ENCODE measurements at places on chromosomes 12 and 14.
A peak's percentile ranks its signal among the peaks of the same experiment; 100 is the strongest.

- DNase-seq = no peak
Observed at GRCh38 chr14:74582910-74583581, 29.0 kb downstream of the LTBP2 start.

- DNase-seq = no peak
Observed at GRCh38 chr14:55423969-55424368, 12.3 kb upstream of the ATG14 start.

DNA sequence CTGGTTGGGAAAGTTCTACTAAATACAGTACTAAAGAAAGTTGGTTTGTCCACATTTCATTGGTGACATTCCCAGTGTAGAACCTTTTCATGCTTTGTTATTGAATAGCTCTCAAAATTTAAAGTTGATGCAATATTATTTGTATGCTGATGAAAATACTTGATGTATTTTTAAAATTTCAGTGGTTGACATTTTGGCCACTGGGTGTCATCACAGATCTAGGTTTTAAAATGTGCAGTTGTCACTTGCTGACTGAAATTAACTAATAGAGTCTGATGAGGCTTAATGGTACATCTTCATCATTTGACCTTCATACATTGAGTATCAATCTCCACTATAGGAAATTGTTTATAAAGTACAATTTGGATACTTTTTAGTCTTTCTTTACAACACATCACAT is 37.1 kb downstream of the CMAS start:
- no peak for DNase-seq

- no peak for DNase-seq
Observed at GRCh38 chr12:2973566-2973965, 14.4 kb downstream of the TEAD4 start.

GRCh38 chr12:2639020-2639298 is 155.8 kb upstream of the FKBP4 start:
- DNase-seq = no peak

- no peak for DNase-seq
Observed at GRCh38 chr14:74415115-74415437, 10.9 kb downstream of the SYNDIG1L start.

- no peak for DNase-seq
Observed at GRCh38 chr12:52965337-52965731, 16.4 kb downstream of the KRT18 start.

DNA sequence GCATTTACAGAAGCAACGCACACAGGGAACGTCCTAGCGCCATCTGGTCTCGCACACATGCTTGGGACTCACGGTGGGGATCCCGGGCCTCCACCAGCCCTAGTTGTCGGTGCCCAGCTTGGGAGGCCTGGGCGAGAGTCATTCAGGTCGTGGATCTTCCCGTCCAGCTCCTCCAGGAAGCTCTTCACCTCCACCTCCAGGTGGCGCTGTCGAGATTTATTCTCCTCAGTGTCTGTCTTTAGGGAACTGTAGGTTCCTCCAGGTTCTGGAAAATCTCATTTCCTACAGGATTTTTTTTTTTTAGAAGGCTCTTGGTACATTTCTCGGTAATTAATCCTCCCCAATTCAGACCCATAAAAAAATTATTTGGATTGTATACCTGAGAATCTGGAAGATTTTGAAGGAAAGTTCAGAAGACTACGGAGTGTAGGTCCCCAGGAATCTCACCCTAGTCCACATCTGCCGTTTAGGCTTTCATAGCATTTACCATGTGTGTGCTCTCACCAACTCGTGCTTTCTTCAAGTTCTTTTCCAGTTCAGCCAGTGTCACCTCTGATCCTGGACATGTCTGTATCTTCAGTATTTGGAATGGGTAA is 910.0 kb downstream of the TMEM121 start:
- DNase-seq = no peak

- DNase-seq = no peak
Observed at GRCh38 chr12:10189653-10190052, 10.8 kb downstream of the TMEM52B start.

- no peak for DNase-seq
Observed at GRCh38 chr12:38956337-38956736, 50.9 kb upstream of the CPNE8 start.

DNA sequence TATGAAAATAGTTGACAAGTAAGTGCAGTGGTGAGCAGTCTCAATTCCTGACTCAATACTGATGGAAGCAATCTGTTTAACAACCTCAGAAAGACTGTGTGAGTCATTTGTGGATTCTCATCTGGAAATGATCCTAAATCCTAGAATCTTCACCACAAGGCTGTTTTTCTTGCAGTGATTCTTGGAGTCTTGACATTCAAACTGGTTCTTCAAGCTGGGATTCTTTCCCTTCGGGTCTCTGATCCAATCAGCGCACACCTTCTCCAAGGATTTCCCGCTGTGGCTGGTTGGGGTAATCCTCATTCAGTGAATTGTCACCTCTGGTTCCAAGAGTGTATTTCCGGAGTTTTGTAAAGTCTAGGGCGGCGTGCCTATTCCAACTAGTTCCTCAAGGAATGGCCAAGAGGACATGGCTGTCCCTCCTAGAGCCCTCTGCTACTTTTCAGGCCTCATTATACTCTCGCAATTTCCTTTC is 37.7 kb upstream of the FOXJ2 start:
- DNase-seq = no peak

DNA sequence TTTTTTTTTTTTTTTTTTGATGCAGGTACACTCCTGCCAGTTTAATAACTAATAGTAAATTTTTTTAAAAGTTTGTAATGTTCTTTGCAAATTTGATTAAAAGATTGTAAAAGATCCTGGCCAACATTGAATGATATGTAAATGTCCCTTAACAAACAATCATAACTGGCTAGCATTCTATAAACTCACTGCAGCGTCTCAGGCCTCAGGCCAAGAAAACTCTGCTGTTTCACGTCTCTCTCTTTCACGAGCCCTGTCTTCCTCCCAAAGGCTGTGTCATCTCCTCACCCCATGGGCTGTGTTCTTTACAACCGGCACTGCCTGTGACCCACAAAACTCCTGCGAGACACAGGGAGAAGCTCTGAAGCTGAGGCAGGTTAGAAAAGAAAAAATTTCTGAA is 103.3 kb downstream of the NUAK1 start:
- DNase-seq = no peak

DNA sequence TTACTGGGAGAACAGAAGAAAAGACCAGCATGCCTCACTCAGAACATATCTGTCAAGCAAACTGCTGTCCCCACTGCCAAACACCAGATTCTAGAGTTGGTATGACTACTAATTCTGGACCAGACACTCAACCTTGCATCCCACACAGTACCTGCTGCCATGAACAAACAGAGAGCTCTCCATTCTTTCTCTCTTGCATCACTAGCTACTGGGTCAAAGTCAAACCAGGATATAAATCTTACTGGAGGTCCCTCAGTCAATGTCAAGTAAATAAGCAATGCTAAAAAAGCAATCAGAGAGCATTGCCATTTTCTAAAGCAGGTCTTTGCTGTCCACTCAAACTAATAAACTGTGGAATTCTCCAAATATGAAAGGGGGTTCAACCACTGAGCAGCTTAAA is 452.4 kb upstream of the SEL1L start:
- DNase-seq = no peak

DNA sequence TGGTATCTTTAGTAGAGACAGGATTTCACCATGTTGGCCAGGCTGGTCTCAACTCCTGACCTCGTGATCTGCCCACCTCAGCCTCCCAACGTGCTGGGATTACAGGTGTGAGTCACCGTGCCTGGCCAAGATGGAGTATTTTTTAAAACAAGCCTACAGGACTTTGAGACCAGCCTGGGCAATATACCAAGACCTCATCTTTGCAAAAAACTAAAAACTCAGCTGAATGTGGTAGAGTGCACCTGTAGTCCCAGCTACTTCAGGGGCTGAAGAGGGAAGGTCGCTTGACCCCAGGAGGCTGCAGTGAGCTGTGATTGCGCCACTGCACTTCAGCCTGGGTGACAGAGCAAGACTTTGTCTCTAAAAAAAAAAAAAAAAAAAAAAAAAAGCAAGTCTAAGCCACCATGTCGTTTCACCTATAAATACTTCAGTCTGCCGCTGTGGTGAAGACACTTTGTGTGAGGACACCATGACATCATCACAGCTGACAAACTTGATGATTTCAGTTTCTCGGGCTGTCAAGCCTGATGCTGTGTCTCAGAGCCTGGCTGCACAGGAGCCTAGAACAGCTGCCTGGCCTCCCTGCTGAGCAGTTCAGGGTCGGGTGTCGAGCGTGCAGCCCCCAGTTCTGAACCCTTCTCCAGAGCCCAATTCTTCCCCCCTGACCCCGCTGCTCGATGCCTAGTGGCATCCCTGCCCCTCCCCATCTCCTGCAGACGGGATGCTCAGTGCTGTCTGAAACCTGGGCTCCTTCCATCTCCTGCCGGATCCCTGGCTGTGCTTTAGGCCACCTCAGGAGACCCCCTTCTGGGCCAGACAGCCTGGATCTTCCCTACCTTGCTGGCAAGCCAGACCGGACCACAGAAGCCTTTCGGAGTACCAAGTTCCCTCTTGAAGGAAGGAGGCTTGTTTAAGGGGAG is 119.2 kb upstream of the EVL start:
- no peak for DNase-seq

DNA sequence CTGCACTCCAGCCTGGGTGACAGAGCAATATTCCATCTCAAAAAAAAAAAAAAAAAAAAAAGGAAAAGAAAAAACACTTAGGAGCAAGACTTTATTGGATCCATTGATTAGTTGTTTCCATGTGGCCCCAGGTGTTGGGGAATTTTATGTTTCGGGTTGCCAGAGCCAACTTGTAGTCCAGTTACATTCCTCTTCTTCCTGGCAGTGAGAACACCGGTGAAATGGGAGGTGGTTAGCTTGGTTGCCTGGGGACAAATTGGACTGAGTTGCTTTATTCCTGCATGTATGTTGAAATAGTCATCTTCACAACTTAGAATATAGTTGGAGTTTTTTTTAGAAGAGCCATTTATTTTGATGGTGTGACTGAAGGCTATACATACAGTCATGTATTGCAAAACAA is 12.6 kb downstream of the RCOR1 start:
- DNase-seq = no peak

DNA sequence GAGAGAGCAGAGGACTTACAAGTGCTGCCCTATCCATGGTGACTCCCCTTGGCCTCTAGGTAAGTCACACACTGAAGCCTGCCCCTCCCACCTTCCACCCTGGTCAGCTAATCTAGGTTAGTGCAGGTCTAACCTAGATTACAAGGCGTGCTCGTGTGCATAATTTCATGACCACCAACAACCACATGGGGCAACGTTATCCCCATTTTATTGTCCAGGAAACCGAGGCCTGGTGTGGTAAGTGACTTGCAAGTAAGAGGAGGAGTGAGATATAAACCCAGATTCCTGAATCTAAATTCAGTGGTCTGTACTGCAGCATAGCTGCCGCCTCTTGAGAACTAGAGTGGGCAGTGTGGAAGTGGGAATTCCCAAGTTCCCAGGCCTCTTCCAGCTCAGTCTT is 171.1 kb downstream of the DAD1 start:
- DNase-seq = no peak

- DNase-seq = no peak
Observed at GRCh38 chr14:45201905-45202304, 51.1 kb downstream of the MIS18BP1 start.

GRCh38 chr12:643475-644302 is 19.6 kb downstream of the NINJ2 start:
- no peak for DNase-seq

GRCh38 chr12:41120211-41120610 is 67.9 kb upstream of the PDZRN4 start:
- DNase-seq = peak; percentile 68

DNA sequence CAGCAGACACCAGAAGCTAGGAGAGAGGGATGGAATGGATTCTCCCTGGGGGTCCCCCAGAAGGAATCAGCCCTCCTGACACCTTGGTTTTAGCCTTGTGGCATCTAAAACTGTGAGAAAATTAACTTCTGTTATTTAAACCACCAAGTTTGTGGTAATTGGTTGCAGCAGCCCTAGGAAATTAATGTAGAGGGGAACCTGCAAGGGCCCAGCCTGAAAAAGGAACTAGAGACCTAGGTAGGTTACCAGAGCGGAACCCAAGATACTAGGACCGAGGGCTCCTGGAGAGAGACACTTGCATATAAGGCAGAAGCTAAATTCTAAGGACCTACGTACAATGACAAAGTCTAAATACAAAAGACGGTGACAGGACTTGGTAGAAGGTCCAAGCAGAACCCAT is 8.1 kb upstream of the DENND5B start:
- no peak for DNase-seq

DNA sequence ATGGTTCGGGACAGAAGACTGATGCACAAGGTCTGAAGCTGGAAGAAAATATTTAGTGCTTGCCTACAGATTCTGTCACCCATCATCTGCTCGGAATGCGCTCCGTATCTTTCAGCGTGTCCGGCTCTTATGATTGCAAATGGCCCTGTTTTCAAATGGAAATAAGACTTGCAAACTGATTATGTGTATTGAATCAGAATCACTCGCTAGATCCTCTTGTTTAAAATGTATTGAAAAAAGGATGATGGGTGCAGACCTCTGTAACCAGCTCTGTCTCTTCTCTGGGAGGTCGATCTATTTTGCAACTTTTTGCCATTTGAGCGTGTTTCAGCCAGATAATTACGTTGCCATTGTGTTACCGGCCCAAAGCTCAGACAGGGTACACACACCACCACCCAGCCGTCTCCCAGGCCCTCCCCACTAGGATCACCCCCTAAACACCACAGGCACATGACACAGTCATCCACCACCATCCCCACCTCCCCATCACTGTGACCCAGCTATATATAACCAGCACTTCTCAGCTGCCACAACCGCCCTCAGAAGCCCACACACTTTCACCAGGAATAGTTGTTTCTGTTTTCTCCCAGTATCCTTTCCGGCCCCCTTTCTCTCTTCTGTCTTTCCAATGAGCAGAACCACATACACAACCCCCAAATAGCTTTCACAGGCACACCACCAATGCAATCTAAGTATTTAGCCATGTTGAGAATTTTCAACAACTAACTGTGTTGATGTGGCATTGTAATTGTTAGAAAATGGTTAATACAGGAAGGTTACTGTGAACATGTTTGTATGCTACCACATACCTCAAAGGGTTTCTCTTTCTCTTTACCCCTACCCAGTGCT is 10.7 kb downstream of the NKX2-1 start:
- DNase-seq = no peak

All from NCI-H2029 (cell line).